ENCODE measurements at places on chromosomes 12 and 14. TPM values are rescaled to one million over a fixed set of nuclear protein-coding genes. Genes with fewer than 3 reads are reported as not detected.

SLC7A8 gene
- polyA plus RNA-seq = not detected

FLRT2 gene
- not detected for polyA plus RNA-seq

IFI27 gene
- 2.8 TPM for polyA plus RNA-seq

DHRS2 gene
- polyA plus RNA-seq = not detected

Measured in immature natural killer cell (primary cell).